ENCODE measurements at places on chromosomes 2 and 18.

GRCh38 chr2:120381661-120382060 lies 35.7 kb downstream of the INHBB start:
- DNase-seq = no peak

DNA sequence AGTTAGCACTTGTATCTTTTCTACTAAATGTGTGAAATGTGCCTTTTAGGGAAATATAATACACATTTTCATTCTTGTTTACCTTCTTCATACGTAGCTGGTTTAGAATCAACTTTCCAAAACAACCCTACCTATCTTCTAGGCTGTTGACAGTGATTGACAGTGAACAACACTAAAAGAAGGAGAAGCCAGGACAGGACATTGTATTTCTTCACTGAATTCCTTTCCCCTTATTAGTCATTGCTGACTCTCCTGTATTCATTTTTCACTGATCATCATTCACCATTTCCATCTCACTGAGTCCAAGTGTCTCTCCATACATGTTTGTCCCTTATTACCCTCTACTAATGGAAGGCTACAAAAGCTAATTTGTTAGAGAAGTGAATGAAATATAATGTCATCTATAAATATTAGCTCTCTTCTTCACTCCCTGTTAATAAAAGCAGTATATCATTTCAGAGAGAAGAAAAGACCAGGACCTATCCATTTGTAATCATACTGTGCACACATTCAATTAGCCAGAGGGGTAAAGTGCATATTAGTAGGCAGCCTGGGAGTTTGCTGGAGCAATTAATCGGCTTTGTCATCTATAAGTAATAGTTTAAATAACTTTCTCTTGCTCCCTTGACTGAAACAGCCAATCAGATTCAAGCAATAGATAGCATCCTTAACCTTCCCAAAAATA lies 192.5 kb upstream of the FOSL2 start:
- peak; percentile 20 for DNase-seq

GRCh38 chr2:20185176-20186022 lies 39.5 kb downstream of the SDC1 start:
- DNase-seq = no peak

GRCh38 chr2:105177536-105178254 lies 63.8 kb upstream of the GPR45 start:
- DNase-seq = no peak

GRCh38 chr2:14245901-14246300 lies 386.6 kb upstream of the LRATD1 start:
- no peak for DNase-seq

GRCh38 chr2:185738679-185739472 lies at the start of gene FSIP2:
Gene FSIP2, plus strand, starts transcription at chr2:185738804. Its CDS starts 91 bp downstream, at chr2:185738895.
- DNase-seq = peak; percentile 64

DNA sequence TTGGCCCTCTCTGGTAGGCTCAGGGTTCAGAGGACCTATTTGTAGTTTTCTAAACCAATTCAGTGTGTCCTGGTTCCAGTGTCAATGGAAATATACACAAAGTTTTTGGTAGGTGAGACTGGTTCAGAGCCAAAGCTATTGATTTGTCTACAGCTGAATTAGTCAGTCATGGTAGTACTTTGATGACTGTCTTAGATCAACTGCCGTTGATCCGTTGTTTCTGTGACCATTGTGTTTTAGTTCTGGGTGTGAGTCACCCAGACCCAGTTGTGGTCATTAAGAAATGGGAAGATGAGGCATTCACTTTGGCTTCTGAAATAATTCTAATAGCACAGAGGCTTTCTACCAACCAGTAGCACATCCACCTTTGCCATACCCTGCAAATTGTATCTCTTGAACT lies 16.0 kb upstream of the RPE start:
- peak; percentile 25 for DNase-seq
